NCI-H2081 (cell line): ENCODE measurements at places on chromosomes 11 and 22.
A peak's percentile ranks its signal among the peaks of the same experiment; 100 is the strongest.

DNA sequence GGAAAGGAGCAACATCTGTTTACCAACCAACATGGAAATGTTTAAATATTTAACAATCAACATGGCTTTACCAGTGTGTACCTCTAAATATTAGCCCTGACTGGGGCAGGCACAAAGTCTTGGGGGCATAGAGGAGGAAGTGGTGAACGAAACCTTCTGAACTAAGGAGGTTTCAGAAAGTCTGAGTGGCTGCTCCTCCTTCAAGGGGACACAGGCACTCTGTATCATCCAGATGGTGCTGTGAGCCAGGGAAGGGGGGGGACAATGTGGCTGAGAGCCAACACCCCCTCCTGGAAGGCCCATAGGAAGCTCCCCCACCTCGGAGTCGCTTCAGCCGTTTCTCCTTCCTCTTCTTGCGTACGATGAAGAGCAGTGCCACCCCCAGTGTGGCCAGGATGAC is 107.7 kb downstream of the CEP164 start:
- DNase-seq, result no peak

- DNase-seq, result no peak
Measured at GRCh38 chr11:123525097-123525496, 95.0 kb downstream of the GRAMD1B start.

- DNase-seq, result no peak
Measured at GRCh38 chr22:44192098-44192815, 11.5 kb downstream of the PARVG start.

DNA sequence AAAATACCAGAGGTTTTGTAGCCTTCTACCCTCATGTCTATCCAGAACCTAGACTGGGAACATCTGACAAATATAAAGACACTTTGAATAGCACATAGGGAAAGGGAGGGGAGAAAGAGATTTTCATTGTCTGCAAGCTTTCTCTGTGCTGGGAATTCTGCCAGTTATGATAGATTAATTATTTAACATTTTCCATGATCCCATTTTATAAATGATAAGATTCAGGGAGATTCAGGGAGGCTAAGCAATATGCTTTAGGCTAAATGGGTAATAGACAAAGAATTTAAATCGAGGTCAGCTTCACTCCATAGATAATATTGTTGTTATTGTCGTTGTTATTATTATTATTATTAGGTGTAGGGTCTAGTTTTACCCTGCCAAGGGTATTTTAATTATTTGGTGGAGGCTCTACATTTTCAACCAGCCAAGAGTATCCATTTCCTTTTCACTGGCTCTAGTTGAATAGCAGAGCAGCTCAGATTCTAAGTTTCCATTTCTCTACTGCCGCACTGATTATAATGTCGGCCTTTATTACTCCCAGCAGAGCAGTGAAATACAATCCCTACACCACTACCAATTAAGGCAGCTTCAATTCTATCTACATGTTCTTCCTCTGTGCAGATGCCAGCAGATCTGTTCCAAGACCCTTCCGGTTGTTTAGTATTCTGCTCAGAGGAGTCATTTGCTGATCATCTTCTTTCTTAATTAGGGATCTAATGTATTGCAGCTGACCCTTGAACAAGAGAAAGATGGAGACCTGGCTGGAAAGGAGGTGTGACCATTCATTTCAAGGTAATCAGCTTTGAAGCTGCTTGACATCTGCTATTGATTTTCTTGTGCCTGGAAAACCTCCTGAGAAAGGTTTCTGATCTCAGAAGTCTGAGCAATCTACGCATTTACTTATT is 23.8 kb upstream of the SYN3 start:
- no peak for DNase-seq

DNA sequence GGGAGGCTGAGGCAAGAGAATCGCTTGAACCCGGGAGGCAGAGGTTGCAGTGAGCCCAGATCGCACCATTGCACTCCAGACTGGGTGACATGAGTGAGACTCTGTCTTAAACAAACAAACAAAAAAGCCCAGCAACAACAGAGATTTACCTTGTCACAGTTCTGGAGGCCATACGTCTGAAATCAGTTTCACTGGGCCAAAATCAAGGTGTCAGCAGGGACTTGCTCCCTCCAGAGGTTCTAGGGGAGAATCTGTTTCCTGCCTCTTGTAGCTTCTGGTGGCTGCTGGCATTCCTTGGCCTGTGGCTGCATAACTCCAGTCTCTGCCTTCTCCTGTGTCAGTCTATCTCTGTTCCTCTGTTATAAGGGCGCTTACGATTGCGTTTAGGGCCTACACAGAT is 1.5 kb downstream of the DDX10 start:
- no peak for DNase-seq

- DNase-seq, result no peak
Measured at GRCh38 chr11:37710031-37710430, 1112.0 kb upstream of the RAG2 start.

GRCh38 chr11:123416566-123416965 is 13.5 kb upstream of the GRAMD1B start:
- DNase-seq, result peak; percentile 92

DNA sequence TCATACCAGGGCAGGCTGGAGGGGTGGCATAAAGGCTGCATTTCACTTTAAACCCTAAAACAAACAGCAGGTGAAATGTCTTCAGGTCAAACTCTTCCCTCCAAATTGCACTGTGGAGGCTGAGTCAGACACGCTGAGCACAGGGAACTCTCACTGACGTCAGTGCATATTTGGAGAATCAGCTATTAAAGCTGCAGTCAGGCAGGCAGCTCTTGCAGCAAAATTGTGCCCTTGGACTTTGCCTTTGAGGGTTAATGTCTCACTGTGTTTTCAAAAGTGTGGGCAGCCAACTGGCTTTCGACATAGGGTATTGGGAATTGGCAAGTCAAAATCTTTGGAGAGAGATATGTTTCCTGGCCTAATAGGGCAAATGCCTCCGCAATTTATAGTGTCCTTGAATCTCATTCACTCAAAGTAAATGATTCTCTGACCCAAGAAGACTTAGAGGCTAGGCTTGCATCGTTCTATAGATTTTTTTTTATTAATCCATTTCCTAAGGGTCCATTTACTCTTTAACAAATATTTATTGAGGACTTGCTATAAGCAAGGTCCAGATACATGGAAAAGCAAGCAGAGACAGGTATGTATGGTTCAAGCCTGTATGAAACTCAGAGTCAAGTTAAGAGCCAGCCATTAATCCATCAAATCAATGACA is 27.7 kb upstream of the SMCO4 start:
- DNase-seq, result no peak

DNA sequence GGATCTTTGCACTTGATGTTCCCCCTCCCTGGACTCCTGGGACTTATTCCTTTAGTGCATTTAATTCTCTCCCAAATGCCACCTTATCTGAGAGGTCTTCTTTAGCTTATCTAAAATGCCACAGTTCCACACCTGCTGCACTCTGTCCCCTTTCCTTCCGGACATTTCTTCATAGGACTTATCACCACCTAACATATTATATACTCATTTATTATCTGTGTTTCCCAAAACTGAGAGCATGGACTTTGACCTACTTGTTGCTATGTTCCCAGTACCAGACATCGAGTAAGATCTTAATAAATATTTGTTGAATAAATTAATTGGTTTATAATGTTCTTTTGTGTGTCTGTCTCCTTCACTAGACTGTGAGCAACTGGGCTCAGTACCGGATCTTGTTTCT is 585.3 kb downstream of the INSC start:
- DNase-seq, result no peak

DNA sequence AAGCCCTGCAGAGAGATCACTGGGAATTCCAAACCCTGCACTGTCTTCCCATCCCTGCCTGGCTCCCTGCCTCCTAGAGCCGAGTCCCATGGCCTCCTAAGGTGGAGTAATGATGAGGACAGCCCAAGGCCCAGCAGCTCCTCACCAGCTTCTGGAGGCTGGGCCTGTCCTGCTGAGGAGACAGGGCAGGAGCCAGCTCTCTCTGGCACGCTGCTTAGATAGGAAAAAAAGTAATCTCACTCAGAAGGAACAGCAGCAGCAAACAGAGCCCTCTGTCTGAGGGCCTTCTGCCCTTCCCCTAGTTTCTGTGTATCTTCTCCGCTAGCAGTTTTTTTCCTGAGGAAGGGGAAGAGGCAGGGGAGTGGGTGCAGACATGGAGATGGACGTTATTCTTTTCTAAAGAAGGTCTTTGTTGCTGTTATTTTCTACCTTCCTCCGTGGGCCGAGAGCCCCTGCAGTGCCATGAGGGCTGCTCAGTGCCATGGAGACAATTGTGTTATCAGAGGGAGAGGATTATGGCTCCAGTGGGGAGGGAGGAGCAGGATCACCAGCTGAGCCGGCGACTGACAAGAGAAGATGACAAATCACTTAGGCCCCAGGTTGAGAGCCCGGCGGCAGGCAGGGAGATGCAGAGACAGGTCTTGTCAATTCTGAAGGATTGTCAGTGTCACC is 315.3 kb downstream of the BUD13 start:
- peak; percentile 56 for DNase-seq

DNA sequence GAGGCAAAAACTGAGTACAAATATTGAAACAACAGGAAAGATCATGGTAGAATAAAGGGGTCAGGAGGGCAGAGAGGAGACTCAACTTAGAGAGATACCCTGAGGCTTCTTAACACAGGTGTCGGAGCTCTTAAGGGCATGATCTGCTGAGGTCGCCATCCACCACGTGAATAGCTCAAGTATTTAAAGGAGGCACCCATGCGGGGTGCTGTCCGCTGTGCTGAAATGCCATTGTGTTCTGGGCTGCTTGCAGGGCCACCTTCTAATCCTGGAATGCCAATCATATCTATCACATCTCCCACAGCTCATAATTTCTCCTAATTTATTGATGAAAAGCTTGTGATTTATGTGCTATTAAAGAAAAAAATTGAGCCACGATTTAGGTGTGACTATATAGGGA is 90.2 kb downstream of the SEZ6L start:
- no peak for DNase-seq

- no peak for DNase-seq
Measured at GRCh38 chr22:45783021-45783420, 111.4 kb downstream of the ATXN10 start.

DNA sequence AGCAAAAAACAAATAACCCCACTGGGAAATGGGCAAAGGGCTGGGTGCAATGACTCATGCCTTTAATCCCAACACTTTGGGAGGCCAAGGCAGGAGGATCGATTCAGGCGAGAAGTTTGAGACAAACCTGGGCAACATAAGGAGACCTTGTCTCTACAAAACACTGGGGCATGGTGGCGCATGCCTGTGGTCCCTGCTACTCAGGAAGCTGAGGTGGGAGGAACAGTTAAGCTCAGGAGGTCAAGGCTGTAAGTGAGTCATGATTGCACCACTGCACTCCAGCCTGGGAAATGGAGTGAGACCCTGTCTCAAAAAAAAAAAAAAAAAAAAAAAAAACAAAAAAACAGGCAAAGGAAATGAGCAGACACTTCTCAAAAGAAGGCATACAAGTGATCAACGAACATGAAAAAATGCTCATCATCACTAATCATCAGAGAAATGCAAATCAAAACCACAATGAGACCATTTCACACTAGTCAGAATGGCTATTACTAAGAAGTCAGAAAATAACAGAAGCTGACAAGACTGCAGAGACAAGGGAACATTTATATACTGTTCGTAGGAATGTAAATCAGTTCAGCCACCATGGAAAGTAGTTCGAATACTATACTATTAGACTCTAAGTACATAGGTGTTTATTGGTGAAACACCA is 48.2 kb upstream of the SMCO4 start:
- no peak for DNase-seq

GRCh38 chr11:123145220-123145619 is 49.8 kb downstream of the CLMP start:
- DNase-seq, result no peak

GRCh38 chr11:24886880-24887619 is 390.2 kb downstream of the LUZP2 start:
- DNase-seq, result no peak

GRCh38 chr22:25402501-25403283 is 161.8 kb upstream of the GRK3 start:
- DNase-seq, result no peak
